Muscle of arm (tissue), 14 donors: ENCODE measurements at places on chromosomes 3 and 15.

DNA sequence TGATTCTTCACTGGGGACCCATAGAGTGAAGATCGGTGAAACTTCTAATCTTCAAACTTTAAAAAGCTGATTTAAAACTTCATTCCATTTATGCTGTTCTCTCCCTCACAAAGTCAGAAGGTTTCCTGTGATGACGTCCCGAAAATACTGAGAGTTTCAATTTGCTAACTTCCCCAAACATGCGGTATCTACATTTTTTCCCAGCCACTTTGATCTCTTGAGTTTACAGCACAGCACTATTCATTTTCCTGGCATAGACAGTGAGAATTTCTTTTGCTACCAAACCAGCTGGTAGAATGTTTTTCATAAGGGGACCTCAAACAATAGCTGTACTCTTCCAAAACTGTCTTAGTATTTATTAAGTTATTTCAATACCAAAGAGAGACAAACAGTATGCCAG is 156.8 kb downstream of the LSAMP start:
- no peak for DNase-seq

GRCh38 chr3:79012530-79012913 is 755.3 kb downstream of the ROBO1 start:
- peak; percentile 43 for DNase-seq

DNA sequence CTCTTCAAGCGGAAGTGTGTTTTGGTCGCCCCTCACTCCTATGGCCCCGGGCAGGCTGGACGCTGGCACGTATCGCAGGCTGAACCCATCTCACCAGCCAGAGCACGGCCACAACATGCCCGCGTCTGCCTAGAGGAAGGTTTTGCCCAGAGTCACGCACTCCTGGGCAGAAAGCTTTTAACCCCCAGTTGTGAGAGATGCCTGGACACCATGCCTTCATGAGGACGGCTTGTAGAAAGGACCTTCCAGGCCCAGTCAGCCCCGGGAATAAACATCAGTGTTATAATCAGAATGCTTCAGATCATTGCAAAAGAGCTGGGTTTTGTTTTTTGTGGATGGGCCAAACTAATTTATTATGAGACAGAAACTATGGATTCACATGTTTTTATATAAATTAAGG is 16.5 kb downstream of the CYFIP1 start:
- DNase-seq: no peak

DNA sequence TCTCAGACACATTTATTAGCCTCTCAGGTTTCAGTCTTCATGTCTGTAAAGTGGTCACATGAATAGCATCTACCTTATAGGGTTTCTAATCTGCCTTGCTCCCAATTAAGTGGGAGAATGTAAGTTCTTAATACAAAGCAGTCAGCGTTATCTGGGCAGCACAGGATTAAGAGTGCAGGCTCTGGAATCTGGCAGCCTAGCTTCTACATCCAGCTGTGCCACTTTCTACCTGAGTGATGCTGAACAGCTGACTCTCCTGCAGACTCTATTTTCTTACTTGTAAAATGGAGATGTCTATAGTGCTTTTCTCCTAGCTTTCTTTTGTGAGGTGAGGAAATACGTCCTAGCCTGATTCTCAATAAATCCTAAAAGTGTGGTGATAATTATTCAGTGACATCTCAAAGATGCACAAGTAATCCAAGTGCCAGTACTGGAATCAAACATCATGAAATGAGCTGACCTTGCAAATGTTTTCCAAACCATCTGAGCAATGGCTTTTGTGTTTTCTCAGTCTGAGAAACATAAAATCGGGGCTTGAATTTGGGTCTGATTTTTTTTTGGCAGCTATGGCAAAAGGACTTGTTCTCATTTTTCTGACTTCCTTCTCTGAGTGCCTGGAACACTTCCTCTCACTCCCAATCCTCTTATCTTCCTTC is 232.2 kb upstream of the FEZF2 start:
- no peak for DNase-seq

DNA sequence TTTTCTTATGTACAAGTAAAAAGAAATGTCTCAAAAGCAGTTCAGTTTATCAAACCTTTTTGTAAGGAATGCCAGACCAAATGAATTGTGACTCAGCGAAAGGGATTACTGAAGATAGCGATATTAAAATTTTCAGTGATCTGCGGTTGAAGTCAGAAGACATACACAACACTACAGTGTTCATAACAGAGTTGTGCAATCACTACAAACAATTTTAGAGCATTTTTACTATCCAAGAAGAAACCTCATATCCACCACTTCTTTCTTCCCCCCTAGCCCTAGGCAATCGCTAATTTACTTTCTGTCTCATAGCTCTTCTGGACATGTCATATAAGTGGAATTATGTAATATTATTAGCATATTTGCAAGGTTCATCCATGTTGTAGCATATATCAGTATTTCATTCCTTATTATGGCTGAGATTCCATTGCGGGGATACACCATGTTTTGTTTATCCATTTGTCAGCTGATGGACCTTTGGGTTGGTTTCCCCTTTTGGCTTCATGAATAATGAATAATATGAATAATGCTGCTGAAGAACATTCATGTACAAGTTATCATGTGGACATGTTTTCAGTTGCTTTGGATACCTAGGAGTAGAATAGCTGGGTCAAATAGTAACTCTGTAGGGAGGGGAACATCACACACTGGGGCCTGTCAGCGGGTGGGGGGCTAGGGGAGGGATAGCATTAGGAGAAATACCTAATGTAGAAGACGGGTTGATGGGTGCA is 23.6 kb upstream of the ALPK3 start:
- no peak for DNase-seq

- no peak for DNase-seq
Measured at GRCh38 chr15:101159096-101159935, 92.5 kb downstream of the CHSY1 start.

DNA sequence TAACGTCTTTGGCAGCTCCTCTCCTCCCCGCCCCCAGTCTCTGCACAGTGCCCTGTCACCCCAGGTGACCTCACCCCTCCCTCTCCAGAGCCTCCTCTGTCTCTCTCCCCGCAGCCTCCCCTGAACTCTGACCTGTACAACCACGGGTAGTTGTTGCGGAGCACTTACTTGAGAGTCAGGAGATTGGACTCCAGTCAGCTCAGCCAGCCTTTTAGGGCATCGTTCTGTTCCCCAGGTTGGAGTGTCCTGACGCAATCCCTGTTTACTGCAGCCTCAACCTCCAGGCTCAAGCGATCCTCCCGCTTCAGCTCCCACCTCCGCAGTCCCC is 177.7 kb downstream of the UACA start:
- DNase-seq: no peak

- DNase-seq: peak; percentile 54
Measured at GRCh38 chr15:61084944-61085367, 144.1 kb downstream of the RORA start.

GRCh38 chr15:69540622-69541021 is 88.0 kb downstream of the RPLP1 start:
- DNase-seq: peak; percentile 70

DNA sequence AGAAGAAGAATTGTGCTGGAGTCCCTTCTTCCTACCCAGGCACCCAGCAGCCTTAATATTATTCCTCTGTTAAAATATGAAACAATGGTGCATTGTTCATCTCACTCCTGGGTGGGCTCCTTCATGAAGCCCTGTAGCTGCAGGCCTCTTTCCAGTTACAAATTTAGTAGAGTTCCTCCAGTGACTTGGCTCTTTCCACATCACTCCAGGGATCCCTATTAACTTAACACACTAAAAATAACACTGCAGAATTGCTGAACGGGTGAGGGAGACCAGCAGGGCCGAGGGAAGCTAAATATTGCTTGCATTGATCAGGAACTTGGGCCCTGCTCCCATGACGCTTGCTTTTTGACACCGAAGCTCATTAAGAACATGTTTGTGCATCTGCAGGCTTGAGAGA is 142.3 kb downstream of the PDCD6IP start:
- peak; percentile 8 for DNase-seq

DNA sequence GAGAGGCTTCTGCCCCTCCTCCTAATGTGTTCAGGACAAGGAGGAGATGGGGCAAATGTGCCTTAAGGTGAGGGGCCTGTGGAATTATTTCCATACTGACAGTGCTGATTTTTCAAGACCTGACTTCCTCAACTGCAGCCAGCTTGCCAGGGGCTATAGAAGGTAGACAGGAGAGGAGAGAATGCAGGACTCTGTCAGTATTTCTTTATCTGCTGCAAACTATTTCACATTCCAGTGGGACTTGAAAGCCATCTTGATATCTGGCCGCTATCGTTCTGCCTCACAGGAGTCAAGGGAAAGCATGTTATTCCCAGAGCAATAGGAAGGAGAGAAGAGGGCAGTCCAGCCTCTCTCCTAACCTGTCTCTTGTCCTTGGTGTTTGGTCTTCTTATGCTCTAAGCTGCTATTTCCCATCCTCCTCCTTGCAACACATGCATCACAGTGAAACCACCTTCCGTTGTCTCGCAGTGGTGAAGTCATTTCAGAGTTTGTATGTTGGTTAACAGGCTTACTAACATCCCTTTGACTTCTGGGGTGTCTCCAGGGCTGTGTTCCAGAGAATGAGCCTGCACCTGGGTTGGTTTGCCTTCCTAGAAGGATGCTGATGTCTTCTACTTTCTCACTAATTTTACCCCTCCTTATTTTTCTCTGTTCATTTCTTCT is 95.1 kb upstream of the MRPS22 start:
- no peak for DNase-seq

GRCh38 chr15:47504624-47505256 is 212.6 kb upstream of the SEMA6D start:
- no peak for DNase-seq

DNA sequence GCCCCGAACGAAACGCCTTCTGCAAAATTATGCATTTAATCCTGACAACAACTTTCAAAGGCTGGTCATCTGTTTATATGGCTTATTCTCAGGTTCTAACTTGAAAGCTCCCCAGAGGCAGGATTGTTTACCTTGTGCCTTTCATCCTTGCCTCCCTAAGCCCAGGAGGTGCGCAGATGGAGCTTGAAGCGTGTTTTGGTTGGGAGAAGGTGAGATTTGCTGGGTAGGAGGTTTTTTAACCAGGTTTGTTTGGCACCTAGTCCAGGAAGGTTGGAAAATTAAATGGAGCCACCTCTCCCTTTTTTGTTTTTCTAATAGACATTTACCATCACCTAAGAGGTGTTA is 675 bp downstream of the TSEN2 start:
- no peak for DNase-seq
